ENCODE measurements at places on chromosomes 11 and 22.

GRCh38 chr11:65314501-65315203 is at the start of gene CDC42EP2:
Gene CDC42EP2 (plus strand): TSS chr11:65314866. CDS start chr11:65320899, 6,033 bp downstream.
- DNase-seq, result peak; percentile 55

DNA sequence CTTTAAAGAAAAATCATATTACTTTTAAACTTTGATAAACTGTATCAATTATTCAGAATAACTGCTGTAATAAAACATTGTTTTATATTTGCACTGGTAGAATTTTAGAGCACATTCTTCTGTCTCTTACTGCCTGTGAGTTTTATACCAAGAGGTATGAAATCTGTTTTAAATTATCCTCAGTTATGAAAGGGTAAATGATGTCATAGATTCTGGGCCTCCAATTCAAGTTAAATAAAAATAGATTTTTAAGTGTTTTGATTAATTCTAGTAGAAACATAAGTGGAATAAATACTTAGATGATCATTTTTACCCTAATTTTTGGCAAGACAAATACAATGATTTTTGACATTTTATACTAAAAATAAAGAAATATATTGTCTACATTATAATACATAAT is 93.0 kb downstream of the GUCY1A2 start:
- no peak for DNase-seq

- DNase-seq, result no peak
These were observed 852.6 kb downstream of the TBC1D22A start for GRCh38 chr22:47615051-47615450.

DNA sequence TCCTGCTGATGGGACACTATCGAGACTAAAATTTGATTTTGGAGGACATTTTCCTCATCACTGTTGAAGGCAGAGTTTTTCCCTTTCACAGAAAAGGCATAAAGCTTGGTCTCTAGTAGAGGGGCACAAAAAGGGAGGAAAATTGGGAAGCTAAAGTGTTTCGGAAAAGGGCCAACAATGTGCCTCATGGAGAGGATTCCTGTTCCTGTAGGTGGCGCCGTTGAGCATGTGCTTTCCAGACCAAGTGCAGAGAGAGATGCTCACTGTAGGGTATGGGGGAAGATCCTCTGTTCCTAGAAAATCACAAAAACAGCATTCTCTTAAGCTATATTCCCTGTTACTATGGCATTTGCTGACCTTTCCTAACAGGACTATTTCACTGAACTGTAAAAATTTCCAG is 18.4 kb upstream of the OR4C5 start:
- DNase-seq, result no peak

DNA sequence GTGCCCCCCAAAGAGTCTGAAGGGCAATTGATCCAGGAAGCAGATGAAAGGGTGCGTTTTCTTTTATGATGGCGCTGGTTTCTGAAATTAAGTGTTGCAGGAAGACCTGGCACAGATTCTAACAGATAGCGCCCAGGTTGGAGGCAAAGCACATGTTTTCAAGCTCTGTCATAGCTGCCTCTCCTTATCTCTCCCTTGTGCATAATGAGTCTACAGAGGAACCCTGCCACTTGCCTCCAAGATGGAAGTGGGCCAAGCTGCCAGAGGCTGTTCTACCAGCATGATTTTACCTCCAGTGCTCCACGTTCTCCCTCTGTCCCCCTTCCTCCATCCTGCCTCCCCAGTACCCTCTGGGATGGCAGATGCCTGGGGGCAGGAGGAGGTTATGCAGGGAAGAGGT is 30.0 kb upstream of the TLCD5 start:
- DNase-seq, result no peak

DNA sequence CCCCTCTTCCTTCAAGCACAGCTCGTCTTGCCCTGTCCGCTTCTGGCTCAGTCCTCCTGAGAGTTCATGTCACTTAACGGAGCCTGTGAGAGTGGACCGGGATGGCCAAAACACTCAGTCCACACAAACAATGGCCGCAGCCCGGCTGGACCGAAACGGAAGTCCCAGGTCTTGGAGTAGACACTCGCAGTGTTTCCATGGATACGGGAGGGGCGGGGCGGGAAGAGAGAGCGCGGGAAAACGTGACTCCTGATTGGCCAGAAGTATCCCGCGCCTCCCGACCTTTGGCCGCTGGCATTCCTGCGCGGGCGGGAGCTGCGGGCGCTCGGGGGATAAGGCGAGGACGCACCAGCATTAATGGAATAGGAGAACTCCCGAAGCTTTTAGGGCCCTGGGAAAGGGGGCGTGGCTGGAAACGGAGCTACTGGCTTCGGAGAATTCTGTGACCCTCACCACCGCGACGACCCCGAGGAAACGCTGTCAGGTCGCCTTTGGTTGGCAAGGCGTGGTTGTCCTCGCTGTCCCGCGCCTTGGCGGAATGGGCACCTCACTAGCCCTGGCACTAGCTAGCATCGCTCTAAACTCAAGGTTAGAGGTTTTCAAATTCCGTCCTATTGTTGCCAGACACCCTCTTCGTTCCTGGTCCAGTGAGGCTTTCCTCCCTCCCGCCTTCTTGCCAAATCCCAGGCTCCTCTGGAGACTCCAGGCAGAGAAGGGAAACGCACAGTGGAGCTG is at the start of the genes NLRP14 and ZNF214:
Gene NLRP14, plus strand, starts transcription at position 297 of the 735 bp plus-strand sequence. CDS start 18,108 bp downstream, outside the sequence.
Gene ZNF214, minus strand, starts transcription at position 164 of the 735 bp plus-strand sequence. CDS start 17,511 bp downstream, outside the sequence.
- peak; percentile 83 for DNase-seq

- DNase-seq, result no peak
These were observed 34.1 kb downstream of the CHRDL2 start for GRCh38 chr11:74696939-74697675.

DNA sequence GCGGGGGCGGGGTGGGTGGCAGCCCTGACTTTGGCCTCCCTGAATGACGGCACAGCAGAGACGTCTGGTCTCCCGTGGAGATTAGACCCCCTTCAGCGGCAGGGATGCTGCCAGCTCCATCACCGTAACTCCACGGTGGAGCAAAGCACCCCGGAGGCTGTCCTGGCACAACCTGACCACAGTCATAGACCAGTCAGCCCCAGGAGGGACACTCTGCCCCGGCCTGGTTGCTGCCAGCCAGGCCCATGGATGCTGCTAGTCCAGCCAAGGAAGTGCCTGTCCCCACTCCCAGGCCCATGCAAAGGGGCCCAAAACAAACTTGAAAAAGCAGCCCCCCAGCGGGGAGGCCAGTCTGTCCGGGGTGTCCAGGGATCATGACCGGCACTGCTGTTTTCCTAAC is 11.5 kb upstream of the ANO1 start:
- no peak for DNase-seq

DNA sequence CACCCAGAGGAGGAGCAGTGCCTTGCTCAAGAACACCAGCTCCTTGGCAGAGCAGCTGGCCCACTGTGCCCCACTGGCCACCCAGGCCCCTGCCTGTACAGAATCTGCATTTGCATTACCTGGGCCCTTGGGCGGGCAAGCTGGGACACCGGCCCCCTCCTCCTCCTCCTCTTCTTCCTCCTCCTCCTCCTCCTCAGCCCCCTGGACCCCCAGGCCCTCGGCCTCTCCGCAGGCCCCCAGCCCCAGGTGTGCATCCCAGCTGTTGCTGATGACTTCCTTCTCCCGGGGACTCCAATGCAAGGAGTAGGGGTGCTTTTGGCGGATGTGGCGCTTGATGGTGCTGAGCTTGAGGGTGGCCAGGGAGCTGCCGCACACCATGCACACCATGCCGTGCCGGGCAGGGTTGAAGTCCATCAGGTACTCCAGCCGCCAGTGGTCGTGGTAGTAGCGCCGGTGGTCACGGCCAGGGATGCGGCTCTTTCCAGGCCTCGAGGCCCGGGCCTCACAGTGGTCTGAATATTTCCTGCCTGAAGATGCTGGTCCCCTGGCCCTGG is 2.8 kb downstream of the ZFTA start:
- DNase-seq, result no peak

- DNase-seq, result peak; percentile 19
These were observed 4.4 kb downstream of the TMEM258 start for GRCh38 chr11:61787928-61788491.

DNA sequence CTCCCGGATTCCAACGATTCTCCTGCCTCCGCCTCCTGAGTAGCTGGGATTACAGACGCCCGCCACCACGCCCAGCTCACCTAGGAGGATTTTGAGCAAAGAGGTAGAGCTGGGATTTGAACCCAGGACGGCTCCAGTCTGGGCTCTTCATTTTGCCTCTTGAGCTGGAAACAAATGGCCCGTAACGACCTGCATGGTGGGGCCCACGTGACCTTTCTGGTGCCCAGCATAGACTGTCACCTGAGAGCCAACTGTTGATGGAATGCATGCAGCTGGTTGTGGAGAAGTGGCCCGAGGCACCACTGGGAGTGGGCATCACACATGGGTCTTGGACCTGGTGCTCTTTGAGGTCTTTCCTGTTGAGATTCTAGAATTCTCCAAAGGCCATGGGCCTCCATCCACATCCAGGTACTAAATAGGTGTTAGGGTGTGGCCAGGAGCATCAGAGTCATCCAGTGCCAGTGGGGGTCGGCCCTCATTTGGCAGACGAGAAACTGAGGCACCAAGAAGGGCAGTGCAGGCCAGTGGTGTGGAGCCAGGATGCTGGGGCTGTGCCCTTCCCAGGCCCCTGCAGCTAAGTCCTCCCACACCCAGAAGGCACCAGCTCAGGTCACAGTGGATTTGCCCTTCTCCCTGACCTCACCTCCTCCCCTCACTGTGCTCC is 3.9 kb downstream of the ATF4 start:
- DNase-seq, result no peak

GRCh38 chr22:28063656-28064055 is 144.6 kb upstream of the PITPNB start:
- no peak for DNase-seq

GRCh38 chr11:111177037-111177871 is 68.3 kb upstream of the POU2AF2 start:
- no peak for DNase-seq

DNA sequence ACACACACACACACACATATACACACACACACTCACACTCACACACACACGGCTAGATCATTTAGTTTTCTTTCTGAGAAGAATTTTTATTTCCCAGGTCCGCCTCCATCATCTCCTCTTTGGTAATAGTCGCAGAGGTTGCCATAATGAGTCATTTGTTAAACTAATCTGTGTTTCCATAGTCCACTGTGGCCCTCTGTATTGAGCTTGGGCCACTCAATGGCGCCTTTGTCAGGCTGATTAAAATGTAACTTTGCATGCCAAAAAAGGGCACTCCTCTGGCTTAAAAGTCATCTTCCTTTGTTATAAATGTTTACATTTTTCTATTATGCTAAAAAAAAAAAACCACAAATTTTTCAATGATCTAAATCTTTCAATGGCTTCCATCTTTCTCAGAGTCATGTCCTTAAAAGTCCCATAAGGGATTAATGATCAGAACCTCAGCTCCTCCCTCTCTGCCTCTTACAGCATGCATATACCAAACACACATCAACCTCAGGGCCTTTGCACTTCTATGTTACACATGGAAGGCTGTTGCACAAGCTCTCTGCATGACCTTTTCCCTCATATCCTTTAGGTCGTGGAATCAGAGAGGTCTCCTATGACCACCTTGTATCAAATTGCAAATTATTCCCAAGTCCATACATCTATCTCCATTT is 35.3 kb downstream of the EHF start:
- DNase-seq, result no peak

DNA sequence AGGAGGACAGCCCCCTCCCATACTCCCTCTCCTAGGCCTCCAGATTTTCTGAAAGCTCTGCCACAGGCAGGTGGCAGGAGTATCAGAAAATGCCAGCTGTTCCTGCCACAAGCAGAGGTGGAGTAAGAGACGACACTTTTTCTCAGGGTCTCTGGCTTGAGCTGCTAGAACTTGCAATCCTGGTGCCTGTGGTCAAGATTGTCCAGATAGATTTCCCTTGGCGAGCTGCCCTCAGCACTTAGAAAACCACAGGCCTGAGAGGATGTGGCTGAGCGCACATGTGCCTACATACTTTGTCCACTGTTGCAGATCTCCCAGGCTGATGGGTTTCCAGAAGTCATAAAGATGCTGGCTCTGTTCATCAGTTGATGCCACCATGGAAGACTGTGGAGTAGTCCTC is 65.7 kb upstream of the NAV2 start:
- no peak for DNase-seq

GRCh38 chr11:75810637-75811390 is 4.2 kb upstream of the UVRAG start:
- DNase-seq, result no peak

GRCh38 chr11:118051611-118052461 is 25.0 kb upstream of the TMPRSS4 start:
- DNase-seq, result no peak

DNA sequence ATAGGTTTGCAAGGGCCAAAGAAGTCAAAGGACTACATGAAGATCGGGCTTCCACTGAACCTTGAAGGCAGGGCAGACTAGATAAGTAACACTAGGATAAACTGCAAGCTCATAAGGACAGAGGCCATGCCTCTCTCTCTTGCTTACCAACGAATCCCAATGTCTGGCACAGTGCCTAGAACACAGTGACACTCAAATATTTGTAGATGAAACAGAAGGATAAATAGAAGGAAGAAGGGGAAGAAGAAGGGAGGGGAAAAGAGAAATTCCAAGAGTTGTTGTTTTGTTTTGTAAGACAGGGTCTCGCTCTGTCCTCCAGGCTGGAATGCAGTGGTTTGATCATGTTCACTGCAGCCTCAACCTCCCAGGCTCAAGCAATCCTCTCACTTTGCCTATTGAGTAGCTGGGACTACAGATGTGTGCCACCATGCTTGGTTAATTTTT is 26.9 kb downstream of the SIK3 start:
- no peak for DNase-seq

DNA sequence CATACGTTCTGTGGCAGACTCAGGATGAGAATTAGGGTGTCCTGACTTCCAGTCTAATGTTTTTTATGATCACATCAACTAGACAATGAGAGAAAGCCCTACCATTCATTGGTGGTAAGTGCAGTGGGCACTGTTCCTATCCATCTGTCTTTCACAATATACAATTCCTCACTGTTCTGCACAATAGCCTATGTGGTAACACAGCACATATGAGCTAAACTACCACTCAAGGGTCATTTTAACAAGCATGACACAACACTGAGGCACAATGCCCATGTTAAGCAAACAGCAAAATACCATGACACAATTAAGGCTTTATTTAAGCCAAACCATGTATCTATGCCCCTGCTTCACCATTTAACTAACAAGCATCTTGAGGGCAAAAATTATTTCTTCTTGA is 52.3 kb downstream of the SIK3 start:
- DNase-seq, result no peak

DNA sequence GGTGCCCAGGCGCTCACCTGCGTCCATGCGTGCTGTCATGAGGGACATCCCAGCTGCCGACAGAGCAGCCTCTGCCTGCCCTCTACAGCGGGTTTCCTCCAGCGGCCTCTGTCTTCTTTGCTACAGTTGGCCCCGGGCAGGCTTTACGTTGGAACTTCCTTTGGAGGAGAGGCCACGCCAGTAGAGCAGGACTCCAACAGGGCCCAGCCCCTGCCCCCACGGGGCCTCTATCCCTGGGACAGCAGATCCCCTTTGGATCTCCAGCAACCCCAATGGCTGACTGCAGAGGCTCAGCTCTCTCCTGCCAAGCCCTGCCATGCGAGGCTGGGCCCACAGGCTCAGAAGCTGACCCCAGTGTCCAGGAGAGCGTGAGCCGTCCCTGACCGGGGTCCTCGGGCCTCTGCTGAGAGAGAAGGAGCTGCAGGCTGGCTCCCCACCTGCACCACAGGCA is 12.1 kb downstream of the TRPM5 start:
- DNase-seq, result no peak

- DNase-seq, result no peak
These were observed 10.0 kb upstream of the UPB1 start for GRCh38 chr22:24485170-24485569.

Data from SW 1271 (cell line).